ENCODE measurements at places on chromosomes 7 and 10.
A peak's percentile ranks its signal among the peaks of the same experiment; 100 is the strongest.

DNA sequence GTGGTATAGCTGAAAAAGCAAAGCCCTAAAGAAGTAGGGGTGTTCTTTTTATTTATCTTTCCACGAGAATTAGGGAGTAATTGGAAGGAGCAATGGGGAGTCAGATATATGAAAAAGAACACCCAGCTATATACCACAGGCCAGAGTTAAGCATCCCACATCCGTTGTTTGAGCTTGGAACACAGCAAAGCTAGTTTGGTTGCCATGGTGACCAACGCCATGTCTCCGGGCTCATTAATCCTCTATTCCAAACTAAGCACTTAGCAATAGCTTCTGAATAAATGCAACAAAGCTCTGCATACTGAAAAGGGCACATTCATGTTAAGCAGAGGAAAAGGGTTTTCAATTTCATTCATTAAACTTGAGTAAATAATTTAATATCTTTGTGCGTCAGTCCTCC, 23.5 kb downstream of the ASB4 start:
- peak; percentile 45 for DNase-seq

DNA sequence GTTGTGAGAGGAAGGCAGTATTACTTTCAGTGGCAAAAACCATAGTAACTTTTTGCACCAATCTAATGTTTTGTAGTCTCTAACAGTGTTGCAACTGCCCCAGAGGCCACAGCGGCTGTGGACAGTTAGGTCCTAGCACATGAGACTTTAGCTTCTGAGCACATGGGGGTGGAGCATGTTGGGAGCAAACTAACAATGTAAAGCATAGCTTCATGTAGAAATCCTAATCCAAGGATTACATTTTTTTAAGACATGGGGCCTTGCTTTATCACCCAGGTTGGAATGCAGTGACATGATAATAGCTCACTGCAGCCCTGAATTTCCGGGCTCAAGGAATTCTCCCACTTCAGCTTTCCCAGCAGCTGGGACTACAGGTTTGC, 49.0 kb downstream of the LAMB1 start:
- peak; percentile 34 for DNase-seq

DNA sequence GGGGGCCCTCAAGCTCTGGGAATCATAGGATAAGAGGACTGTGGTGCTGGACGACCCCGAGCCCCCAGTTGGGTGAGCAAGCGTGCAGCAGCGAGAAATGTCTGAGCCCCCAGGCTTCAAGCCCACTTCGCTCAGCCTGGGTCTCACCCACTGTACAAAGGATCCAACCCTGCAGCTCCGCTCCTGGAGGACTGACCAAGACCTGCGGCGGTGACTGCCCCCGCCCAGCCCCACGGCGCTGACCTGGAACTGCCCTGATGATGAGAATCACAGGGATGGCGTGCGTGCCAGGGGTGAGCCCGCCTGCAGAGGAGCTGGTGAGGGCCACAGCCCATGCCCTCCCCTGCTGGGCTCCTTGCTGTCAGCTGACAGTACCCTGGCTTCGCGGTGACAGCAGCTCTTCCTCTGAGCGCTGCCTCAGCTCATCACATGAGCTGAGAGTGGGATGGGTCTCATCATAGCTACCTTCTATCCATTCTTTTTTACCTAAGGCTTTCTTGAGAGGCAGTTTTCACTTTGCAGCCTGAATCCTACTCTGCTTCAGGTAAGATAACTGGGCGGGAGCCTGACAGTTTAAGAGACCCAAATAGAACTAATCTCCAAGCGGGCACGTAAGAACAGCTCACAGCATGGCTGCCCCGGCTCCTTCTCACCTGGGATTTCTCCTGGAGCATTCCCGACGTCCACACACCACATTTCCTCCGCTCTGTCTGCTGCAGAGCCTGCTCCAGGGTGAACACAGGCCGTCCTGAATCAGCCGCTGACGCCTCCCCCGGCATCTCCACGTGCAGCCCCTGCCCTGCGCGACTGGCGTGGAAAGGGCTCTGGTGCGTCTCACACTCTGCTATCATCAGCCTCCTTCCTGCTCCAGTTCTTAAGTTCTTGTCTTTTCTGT, 329.9 kb downstream of the PTPRN2 start:
- DNase-seq: no peak

DNA sequence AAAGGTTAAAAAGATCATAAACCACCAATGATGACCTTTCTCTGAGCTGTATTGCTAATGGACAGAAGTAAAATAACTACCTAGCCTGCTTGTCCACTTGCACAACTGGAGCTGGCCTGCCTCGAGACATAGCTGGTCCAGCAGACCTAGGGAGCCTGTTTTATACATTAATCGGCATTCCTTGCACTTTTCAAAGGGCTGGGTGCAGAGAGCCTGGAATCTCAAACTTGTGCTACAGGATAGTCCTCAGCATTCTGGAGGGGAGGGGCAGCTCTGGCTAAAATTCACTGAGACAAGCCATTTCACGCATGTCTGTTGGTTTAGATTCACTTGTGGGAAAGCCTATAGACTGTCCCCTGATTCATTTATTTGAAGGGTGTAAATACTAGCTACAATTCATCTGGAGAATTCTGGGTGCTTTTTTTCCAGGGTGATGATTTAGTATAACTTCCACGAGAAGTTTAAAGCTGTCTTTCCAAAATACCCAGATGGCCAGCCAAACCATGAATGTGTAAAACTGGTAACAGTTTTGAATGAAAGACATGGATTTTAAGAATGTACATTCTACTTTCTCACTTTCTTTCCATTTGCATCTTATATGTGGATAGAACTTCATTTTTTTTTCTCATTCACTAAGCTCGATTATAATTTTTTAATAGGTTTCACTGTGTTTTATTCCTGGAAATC, 389.4 kb downstream of the KCNMA1 start:
- peak; percentile 54 for DNase-seq

GRCh38 chr7:87146740-87147386, 5.4 kb upstream of the DMTF1 start:
- no peak for DNase-seq

DNA sequence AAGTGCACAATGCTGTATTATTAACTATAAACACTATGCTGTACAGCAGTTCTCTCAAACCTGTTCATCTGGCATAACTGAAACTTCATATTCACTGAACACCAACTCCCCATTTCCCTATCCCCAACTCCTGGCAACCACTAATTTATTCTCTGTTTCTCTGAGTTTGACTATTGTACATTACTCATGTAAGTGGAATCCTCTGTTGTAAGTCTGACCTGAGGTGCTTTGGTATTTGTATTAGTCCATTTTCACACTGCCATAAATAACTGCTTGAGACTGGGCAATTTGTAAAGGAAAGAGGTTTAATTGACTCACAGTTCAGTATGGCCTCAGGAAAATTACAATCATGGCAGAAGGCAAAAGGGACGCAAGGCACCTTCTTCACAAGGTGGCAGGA, 266.3 kb downstream of the PPP1R3A start:
- DNase-seq: no peak

Data from fibroblast of skin of scalp (primary cell).